Mesenteric fat pad (tissue), 1 donor: ENCODE measurements at places on chromosomes 12 and 14.

GRCh38 chr14:67519406-67519805, 13.7 kb upstream of the PLEKHH1 start:
- DNase-seq = no peak

DNA sequence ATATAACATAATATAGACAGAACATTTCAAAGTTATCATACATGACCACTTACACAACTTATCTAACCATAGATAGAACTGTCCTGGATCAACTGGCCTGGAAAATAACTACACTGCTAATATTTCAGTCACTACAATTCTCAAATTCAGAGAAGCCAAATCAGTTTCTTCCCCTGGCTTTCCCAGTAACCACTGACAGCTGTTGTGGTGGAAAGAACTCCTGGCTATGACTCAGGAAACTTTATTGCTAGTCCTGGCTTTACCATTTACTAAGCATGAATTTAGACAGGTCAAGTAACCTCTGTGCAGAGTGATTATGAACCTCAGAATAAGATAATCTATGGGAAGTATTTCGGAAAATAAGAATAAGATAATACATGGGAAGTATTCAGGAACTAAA, 244.9 kb upstream of the DIO2 start:
- no peak for DNase-seq

- DNase-seq = no peak
Measured at GRCh38 chr12:110035534-110036104, 12.7 kb downstream of the C12orf76 start.

- no peak for DNase-seq
Measured at GRCh38 chr14:51883232-51883631, 22.8 kb downstream of the GNG2 start.

- DNase-seq = no peak
Measured at GRCh38 chr12:62537551-62537950, 70.9 kb downstream of the MON2 start.

DNA sequence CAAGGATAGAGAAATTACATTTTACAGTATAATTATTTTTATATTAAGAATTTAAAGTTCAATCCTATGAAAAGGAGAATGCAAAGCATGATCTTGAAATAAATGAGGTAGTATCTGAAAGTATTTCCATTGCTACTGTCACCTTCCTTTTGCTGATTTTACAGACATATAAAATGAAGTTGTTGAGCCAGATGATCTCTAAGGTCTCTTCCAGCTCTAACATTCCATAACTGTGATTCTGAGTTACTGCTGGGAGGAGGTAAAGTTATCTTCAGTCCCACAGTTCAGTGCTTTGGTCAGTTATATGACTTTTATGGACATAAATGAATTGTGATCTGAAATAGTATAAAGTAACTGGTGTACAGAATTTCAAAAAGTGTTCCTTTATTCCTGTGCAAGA, 52.8 kb downstream of the SLC38A6 start:
- no peak for DNase-seq

- no peak for DNase-seq
Measured at GRCh38 chr12:96314723-96315122, 85.5 kb downstream of the CDK17 start.

- DNase-seq = no peak
Measured at GRCh38 chr12:1429980-1430379, 164.4 kb downstream of the FBXL14 start.

DNA sequence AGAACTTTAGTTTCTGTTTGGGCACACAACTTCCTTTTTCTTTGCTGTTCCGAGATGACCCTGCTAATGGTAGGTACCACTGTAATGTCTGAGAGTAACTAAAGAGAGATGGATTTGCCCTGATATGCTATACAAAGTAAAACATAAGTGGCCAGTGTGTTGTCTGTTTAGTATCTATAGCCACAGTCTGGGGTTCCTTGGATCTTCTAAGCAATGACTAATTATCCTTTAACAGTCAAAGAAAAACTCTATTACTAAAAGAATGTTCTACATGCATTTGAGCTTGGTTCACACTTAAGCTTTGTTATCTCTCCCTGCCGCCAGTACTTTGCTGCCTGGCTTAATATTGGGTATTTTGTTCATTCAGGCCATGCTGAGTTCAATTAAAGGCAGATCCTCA, 1051.9 kb upstream of the FLRT2 start:
- DNase-seq = no peak

GRCh38 chr14:106222311-106222710, 695.9 kb downstream of the TMEM121 start:
- DNase-seq = no peak

- no peak for DNase-seq
Measured at GRCh38 chr14:95402176-95402575, 82.5 kb upstream of the CLMN start.

DNA sequence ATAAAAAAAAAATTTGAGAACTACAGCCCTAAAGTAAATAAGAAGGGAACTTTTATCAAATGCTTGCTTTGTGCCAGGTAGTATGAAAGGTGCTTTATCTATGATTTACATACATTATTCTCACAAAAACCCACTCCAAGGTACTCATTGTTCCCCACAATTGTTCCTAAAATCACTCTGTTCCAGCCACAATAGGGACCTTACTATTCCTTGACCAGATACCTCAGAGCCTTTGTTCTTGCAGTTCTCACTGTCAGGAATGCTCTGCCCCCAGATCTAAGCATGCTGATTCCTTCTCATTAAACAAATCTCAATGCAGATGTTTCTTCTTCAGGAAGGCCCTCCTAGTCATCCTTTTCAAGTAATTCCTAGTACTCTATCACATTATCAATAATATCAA, 60.2 kb downstream of the PPP1R12A start:
- no peak for DNase-seq

- no peak for DNase-seq
Measured at GRCh38 chr12:65889144-65889880, 65.0 kb downstream of the HMGA2 start.

DNA sequence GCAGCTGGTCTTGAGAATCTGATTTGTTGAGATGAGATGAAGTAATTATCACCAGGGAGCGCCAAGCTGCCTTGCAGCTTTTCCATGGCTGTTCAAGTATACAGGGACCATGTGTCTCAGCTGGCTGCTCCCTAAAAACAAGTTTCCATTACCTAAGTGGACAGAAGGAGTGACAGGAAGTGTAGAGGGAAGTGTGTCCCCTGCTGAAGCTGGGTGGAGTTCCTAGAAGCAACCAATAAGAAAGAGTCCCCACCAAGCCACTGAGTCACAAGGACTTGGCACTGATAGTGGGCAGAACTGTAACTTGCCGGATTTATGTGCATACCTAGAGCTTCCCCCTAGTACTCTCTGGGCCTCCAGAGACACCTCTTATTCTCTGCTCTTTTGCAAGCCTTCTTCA, 1.5 kb upstream of the GPX2 start:
- DNase-seq = no peak

- no peak for DNase-seq
Measured at GRCh38 chr14:25032092-25032784, 17.7 kb downstream of the STXBP6 start.
